NCI-H2029 treated with DMSO at 0.1 percent for 48 hours (cell line): ENCODE measurements at places on chromosomes 2 and 18.

GRCh38 chr2:216556202-216556601 lies 57.6 kb downstream of the RPL37A start:
- no peak for DNase-seq

GRCh38 chr2:235858881-235859280 lies 309.3 kb downstream of the GBX2 start:
- DNase-seq: no peak

- DNase-seq: no peak
Measured at GRCh38 chr18:29008809-29009208, 831.9 kb upstream of the CDH2 start.

DNA sequence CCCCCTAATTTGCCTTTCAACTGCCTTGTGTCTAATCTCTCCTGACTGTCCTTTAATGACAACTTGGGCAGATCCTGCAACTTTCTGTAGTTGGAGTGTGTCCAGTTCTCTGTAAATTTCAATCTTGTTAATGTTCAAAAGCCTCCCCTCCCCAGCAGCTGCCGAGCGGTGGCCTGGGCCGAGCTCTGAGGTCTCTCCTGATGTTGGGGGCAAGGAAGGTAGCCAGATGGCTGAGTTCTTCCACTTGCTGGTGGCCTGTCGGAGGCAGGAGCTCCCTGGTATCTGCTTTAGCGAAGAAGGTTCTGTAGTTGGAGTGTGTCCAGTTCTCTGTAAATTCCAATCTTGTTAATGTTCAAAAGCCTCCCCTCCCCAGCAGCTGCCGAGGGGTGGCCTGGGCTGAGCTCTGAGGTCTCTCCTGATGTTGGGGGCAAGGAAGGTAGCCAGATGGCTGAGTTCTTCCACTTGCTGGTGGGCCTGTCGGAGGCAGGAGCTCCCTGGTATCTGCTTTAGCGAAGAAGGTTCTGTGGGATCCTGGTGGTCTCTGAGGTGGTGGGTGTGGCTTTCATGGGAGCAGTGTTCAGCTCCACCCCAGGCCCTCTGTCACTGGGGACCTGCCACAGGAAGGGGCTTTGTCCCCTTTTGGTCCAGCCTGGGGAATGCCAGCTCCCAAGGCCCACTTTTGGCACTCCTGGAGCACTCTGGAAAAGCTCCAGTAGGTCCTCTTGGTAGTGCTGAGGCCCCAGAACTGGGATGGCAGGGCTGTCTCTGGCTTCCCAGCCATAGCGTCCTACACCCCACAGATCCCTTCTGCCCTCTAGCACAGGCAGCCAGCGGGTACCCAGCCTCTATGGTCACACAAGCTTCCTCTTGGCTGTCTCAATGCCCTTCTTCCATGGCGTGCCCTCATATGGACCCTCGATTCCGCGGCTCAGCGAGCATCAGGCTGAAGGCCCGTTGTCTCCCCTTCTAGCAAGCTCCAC lies 211.9 kb downstream of the ALPK2 start:
- no peak for DNase-seq

DNA sequence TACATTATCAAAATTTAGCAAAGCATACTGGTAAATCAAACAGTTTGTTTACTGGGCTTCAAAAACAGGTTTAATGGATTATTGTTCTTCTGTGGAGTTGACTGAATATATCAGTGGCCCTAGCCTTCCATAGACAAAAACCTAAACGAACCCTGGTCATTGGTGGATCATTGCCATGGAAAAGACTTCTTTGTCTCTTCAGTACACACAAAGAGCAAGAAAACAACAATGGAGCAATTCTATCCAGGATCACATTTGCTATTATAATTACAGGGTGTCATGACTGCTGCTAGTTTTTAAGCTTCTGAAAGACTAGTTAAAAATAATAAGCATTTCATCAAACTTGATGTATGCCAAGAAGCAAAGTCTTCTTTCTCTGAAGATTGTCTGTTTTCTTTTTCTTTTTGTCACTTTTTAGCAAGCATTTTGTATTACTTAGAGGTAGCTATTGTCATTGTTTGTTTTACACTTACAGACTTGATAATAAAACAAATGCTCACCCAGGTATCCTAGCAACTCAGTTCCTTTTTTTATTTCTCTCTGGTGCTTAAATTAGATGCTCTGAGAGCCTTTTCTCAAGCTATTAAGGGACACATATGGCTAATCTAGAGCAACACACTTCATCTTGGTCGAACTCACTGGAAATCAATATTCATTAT lies 1228.7 kb upstream of the DDX18 start:
- no peak for DNase-seq

DNA sequence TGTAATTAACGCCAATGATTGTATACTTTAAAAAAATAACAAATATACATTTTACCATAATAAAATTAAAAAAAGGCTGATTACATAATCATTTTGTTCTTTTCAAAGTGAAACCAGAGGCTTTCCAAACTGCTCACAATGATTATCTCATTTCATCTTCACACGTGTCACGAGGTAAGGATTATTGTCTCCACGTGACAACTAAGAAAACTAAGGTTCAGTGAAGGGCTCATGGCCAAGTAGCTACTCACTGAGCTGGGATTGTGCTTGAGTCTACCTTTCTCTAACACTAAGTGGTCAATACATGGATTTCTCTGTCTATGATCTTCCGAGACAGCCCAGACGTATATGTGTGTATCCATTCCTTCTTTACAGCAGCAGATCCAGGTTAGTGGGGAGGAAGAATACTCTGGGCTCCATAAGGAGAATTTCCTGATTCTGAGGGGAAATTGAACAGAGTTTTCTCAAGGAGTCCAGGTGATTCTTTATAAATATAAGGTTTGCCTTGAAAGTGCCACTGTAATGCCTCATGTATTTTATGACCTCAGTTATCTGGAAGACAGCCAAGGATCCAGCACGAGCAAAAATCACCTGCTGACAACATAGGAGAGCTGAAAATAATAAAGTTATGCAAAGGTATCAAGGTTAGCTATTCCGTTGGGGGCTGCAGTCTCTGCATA lies 25.6 kb upstream of the ACSL3 start:
- peak; percentile 29 for DNase-seq

DNA sequence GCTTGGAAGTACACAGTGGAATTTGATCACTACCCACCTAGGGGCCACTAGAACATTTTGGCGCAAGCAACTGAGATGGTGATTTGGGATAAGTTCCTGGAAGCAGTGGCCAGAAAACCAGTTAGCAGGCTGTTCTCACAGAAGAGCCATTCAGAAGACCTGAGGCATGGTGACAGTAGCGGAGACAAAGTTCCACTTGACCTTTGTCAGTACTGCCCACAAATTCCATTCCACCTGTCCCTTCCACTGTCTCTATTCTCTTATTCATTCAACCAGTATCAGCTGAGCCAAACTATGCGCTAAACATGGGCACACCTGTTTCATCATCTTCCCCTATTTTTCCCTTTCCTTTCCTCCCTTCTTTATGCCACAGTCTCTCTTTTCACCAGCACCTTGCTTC lies 59.2 kb upstream of the PPP1CB start:
- DNase-seq: no peak

DNA sequence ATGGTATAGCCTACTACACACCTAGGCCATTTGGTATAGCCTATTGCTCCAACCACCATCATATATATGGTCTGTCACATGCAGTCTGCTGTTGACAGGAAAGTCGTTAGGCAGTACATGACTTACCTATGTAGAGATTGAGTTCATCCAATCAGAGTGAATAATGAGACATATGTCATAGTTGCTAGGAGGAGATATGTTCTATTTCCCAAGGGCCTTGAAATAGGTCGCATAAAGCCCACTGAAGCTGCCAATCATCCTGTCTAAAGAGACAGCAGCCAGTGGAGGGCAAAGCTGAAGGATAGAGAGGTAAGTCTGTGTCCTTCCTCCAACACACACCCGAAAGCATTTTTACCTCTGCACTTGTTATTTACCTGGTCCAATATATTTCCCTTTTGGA lies 263.4 kb downstream of the PTPRM start:
- DNase-seq: no peak
